ENCODE measurements at places on chromosomes 1 and 21. TPM values are rescaled to one million over a fixed set of nuclear protein-coding genes. Genes with fewer than 3 reads are reported as not detected.

DNA sequence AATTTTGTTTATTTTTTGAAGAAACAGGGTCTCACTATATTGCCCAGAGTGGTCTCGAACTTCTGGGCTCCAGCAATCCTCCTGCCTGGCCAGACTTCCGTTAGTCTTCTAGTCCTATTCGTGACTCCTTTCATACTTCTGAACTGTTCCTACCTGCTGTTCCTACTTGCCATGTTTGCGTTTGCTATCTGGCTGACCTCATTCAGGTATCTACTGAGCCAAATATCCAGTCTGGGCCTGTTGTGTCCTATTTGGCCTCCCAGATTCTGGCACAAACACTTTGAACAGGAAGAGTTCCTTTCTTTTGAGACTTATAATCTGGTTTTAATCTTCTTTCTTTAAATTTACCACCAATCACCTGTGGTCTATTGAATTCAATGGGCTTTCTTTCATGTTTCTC is 6.9 kb upstream of the NR1I3 start:
- no peak for DNase-seq

- DNase-seq: no peak
Observed at GRCh38 chr21:27639286-27639685, 672.4 kb upstream of the ADAMTS5 start.

GRCh38 chr1:26036756-26037281 is 9.1 kb downstream of the SLC30A2 start:
- DNase-seq: no peak

The GBP5 gene
- 0.10 TPM for total RNA-seq

DNA sequence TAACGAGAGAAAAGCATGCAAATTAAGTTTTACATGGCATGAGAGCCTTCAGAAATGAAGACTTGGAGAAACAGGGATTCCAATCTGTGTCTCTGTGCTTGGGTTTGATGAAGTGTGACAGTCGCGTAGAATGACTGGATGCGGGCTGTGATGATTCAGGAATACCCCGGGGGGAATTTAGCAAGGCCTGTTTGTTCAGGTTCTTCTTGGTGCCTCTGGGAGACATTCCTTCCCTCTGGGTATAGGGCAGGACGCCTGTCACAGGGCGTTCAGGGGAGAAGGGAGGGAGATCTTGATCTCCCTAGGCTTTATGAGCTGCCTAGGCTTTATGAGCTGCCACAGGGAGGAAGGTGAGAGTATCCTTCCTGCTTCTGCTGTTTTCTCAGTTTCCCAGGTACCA is 36.6 kb downstream of the DOP1B start:
- DNase-seq: no peak

- DNase-seq: no peak
Observed at GRCh38 chr1:36567601-36568341, 85.1 kb upstream of the CSF3R start.

The MRPL24 gene
- 80.4 TPM for total RNA-seq

DNA sequence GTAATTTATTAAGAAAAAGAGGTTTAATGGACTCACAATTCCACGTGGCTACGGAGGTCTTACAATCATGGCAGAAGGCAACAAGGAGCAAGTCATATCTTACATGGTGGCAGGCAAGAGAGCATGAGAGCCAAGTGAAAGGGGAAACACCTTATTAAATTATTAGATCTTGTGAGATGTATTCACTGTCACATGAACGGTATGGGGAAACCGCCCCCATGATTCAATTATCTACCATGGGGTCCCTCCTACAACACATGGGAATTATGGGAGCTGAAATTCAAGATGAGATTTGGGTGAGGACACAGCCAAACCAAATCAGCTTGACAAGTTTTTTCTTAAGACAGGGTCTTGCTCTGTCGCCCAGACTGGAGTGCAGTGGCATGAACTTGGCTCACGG is 14.3 kb downstream of the DAP3 start:
- no peak for DNase-seq

DNA sequence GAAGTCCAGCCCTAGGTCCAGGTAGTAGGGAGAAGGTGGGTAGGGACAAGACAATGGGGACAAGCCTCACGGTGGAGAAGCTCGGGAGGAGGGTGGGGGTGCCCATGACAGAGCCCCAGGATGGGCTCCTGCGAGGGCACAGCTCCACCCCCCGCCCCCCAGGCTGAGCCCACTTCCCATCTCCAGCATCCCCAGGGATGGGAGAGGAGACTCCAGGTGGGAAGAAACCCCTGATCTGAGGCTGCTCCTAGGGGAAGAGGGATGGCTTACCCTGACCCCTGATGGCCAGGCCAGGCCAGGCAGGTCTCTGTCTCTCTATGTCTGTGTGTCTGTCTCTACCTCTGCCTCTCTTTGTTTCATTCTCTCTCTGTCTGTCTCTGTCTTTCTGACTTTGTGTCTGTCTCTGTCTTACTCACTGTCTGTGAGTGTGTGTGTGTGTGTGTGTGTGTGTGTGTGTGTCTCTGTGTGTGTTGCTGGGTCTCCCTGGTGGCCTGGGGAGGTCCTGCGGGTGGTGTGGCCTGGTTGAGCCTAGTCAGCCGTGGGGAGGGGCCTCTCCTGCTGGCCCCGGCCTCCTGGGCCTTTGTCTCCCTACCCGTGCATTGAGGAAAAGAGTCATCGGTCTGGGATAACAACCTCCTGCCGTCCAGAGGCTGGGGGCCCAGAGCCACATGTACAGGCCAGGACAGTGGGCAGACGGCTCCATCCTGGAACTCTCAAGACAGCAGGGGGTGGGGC is 45.7 kb downstream of the WNT9A start:
- no peak for DNase-seq

DNA sequence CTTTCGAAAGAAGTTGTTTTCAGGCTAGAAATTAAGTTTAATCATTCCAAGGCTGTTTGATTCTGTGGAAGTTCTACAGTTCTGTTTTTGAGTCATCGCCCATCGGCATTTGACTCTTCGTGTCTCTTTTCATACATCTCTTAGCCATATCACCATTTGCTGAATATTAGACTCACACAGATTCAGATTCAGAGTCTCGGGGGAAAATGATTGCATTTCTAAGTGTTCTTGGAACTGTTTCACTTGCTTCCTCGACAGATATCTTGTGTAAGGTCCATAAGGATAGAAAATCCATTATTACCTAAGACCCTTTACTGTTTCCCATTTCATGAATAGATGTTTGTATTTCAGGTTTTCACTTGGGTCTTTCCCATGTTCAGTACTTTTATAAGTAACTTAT is 237.0 kb upstream of the SGIP1 start:
- DNase-seq: no peak

GRCh38 chr1:81305997-81306452 is 494.7 kb upstream of the ADGRL2 start:
- peak; percentile 4 for DNase-seq

DNA sequence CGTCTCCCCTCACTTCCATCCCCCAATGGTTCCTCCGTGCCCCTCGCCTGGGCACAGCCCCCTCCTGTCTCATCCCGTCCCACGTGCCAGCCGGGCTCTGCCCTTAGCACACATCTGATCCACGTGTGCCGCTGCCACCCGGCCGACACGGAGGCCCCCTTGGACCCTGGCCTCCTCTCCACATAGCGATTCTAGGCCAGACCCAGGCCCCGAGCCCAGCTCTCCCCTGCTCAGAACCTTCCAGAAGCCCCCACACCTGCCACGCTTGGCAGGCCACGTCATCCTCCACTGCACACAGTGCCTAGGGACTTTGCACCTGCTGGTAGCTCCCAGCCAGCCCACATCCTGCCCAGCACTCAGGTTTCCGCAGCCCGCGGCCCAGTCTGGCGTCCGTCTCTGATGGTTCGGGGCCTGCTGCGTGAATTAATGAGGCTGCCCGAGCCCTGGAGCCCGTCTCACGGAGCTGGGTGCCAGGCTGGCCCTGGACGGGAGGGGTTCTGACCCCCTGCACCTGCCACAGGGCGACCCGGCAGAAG is 20.1 kb downstream of the PLCH2 start:
- no peak for DNase-seq

DNA sequence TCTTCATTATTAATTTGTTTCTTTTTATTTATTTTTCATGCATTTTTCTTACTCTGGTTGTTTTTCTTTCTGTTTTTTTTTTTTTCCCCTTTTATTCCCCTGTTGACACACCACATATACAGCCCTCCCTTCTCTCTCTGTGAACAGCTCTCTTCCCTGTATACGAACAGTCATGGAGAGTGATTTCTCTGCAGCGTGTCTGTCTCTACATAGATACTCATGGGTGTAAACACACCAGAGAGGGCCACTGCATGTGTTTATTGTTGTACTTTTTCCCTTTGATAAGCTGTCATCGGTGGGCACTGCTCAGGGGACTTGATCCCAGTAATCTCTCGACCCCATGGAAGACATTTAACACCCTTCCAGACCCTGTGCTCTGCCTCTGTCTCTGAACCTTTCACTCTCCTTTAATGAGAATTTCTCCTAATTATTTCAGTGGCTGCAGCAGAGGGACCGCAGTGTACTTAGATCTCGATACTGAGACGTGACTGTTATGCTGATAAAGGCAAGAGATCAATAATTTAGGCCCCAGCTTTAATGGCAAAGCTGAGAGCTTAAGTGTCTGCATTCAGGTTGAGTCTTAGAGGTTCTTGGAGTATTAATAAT is 113.1 kb downstream of the PBX1 start:
- no peak for DNase-seq

DNA sequence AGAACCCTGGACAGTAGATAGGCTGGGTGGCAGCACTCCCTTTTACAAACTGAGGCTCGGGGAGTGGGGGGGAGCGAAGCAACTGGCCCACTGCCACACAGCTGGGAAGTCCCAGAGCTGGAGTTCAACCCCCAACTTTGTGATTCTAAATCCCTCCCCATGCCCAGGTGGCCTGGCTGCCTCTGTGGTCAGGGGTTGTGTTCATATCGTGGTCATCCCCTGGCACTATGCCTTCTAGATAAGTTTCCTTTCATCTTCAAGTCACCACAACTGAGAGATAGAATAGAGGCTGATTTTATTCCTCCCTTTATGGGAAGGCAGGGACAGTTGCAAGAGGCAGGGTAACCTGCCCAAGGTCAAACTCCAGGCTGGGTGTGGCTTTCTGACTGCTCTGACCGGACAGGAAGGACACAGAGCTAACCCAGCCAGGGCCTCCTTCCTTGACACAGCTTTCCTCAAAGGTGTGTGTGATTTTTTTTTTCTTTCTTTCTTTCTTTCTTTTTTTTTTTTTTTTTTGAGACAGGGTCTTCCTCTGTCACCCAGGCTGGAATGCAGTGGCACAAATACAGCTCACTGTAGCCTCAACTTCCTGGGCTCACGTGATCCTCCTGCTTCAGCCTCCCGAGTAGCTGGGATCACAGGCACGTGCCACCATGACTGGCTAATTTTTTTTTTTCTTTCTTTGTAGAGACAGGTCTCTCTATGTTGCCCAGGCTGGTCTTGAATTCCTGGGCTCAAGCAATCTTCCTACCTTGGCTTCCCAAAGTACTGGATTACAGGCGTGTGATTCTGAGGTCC is 18.4 kb upstream of the TNFRSF1B start:
- no peak for DNase-seq

The LCE1A gene
- not detected for total RNA-seq

Measured in Panc1 (cell line).